ENCODE measurements at places on chromosomes 4 and X.

- no peak for DNase-seq
Observed at GRCh38 chr4:25551605-25552004, 104.0 kb upstream of the SLC34A2 start.

DNA sequence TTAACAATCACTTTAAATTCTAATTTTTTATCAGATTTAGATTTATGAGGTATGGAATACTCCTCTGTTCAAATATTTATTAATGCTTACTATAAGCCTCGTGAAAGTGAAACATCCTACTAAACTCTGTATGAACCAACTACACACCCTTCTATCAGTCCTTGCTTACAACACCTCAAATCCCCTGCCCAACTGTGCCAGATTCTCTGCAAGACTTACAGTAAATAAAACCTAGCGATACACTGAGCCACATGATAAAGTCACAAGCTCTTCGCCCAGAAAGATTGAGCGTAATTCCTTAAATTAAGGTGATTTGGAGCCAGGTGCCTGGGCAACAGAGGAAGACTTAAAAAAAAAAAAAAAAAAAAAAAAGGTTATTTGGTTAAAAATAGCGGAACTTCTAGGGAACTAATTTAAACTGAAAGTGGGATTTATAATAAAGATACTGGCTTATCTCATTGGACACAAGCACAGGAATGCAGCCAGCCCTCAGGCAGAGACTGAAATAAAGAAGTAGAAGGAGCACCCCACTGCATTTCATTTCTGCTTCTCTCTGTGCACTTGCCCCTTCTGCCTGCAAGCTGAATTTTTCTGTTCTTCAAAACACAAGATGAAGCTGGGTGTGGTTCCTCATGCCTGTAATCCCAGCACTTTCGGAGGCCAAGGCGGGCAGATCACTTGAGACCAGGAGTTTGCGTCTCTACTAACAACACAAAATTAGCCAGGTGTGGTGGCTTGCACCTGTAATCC, 17.5 kb upstream of the C4orf36 start:
- no peak for DNase-seq

DNA sequence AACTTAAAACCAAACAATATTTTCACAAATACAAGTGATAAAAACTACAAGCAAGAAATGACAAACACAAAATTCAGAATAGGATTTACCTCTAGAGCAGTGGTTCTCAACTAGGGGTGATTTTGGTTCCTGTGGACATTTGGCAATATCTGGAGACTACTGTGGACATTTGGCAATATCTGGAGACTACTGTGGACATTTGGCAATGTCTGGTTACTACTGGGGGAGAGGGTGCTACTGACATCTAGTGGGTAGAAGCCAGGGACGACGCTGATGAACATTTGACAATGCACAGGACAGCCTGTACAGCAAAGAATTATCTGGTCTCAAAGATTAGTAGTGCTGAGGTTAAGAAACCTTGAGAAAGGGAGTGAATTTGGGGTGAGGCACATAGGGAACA, 169.8 kb downstream of the CLCN4 start:
- no peak for DNase-seq

- no peak for DNase-seq
Observed at GRCh38 chrX:134074151-134074550, 88.8 kb upstream of the GPC3 start.

GRCh38 chr4:6123976-6124375, 76.4 kb downstream of the JAKMIP1 start:
- no peak for DNase-seq

- no peak for DNase-seq
Observed at GRCh38 chrX:40700640-40701342, 34.6 kb downstream of the MED14 start.

DNA sequence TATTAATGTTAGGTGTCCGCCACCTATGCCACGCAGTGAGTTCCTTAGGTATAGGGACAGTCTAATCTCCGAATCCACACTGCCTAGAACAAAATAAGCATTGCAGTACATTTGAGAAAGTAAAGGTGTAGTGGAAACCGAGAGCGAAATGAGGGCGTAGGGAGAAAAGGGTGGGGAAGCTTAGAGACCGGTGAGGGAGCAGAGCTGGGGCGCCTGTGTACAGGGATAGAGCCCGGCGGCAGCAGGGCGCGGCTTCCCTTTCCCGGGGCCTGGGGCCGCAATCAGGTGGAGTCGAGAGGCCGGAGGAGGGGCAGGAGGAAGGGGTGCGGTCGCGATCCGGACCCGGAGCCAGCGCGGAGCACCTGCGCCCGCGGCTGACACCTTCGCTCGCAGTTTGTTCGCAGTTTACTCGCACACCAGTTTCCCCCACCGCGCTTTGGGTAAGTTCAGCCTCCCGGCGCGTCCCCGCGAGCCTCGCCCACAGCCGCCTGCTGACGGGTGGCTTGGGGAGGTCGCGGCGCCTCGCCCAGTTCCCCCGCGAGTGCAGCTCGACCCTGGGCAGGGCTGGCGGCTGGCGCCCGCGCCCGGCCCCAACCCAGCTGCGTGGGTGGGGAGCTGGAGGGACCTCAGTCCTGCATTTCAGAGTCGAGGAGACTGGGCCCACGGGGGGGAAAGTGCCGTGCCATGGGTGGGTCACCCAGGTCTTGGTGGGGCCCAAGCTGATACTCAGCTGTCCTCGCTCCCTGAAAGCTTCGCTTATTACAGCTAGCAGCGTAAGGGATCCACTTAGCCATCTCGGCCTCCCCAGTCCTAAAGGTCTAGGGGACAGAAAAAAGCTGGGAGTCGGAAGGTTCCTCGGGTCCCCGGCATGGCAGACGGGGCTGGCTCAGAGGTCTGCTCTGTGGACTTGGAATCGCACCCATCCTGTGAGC, at the start of gene ANXA3:
TSS of gene ANXA3 (plus strand) at position 351 of the 932 bp plus-strand sequence. CDS start 2,704 bp downstream, outside the sequence.
- DNase-seq, result peak; percentile 17

GRCh38 chr4:127239902-127240763, 392.6 kb upstream of the INTU start:
- no peak for DNase-seq

DNA sequence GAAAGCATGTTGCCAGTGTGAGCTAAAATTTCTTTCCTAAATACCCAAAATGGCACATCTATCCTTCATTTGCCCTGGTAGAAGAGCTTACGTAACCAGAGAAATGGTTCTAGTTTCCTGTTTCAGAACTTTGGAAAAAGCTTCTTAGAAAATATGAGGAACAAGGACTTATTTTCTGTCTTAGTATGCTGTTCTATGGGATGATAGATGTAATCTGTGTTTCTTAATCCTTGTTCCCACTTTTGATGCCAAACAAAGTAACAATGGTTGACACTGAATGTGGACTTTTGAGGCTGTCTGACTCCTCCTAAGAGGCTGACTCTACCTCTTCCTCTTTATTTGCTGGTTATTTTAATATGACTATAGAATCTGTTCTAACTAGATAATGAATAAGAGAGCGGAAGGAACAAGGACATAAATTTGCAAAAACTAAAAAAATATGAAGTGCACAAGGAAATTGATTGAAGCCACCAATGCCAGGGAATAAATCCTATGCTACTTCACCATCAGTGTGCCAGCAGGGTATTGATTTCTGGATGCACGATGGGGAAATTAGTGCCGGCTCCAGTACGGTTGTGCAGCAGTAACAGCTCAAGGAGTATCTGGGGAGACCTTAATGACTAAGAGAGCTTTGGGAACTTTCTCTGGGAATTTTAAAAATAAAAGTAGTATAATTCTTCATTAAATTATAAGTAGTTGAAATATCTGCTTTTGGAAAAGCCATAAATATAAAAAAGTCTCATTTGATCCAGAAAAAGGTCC, 39.4 kb upstream of the TET2 start:
- DNase-seq, result no peak

DNA sequence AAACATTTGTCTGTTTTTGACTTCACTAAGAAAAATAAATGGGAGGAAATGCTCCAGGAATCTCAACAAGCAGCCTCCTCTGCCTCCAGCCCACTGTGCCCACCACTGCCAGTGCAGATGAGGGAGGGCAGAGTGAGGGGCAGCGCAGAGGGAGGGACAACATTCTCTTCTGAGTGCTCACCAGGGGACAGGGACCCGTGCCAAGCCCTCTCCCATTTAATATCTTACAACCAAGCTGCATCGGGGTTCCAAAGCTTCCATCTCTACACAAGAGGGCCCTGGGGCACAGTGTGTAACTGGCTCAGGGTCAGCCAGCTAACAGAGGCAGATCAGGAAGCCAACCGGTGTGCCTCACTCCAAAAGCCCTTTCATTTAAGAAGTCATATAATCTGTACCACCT, 120.4 kb downstream of the NSUN7 start:
- DNase-seq, result no peak

GRCh38 chr4:152633118-152633517, 46.7 kb downstream of the TMEM154 start:
- no peak for DNase-seq

- DNase-seq, result peak; percentile 70
Observed at GRCh38 chrX:109537324-109537665, 651 bp downstream of the NXT2 start.

DNA sequence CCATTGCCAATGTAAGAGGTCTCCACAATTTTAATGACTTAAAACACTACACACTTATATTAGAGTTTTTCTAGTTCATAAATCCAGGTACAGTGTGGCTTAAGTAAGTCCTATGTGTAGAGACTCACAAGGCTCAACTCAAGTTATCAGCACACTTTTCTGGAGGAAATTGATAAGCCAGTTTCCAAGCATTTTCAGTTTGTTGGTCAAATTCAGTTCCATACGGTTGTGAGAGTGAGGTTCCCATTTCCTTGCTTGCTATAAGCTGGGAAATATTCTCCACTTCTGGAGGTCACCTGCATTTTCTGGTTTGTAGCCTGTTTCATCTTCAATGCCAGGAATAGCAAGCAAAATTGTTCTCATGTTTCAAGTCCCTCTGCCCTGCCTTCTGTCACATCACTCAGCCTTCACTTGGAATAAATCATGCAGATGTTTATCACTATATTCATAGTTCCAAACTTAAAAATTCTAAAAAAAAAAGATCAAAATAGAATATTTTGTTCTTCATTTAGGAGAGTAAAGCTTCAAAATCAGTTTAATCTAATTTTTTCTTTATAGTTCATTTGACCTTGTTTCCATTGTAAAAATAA, 1137.5 kb upstream of the INTU start:
- DNase-seq, result no peak

GRCh38 chr4:26058537-26058936, 144.5 kb downstream of the SMIM20 start:
- no peak for DNase-seq

All from GF-D8 (cell line).